Transverse colon (tissue), 4 donors: ENCODE measurements at places on chromosomes 5 and 9. TPM values are rescaled to one million over a fixed set of nuclear protein-coding genes. Genes with fewer than 3 reads are reported as not detected.
A peak's percentile ranks its signal among the peaks of the same experiment; 100 is the strongest.

GRCh38 chr5:53167836-53168235 is 58.3 kb upstream of the MOCS2 start:
- peak; percentile 31 for DNase-seq

GRCh38 chr9:16921855-16922254 is 51.4 kb upstream of the BNC2 start:
- DNase-seq, result no peak

The CNTNAP3 gene
- 6.7 TPM for total RNA-seq

DNA sequence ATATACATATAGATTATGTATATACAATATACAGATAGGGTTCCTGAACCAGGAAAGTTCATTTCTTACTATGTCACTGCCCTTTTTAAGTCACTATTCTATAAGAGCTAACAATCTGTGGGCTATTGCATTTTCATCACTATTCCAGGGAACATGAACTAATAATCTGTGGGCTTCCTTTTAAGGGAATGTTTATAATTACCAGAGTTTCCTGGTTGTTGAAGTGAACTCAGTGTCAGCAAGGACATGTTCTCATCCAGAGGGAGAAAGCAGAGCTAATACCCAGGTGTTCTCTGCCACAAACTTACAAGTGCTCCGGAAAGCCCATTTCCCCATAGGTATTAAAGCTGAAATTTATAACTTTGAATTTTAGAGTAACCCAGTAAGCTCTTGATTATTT is 69.6 kb downstream of the CWC27 start:
- DNase-seq, result no peak

GRCh38 chr5:72557167-72558045 is 50.2 kb upstream of the ZNF366 start:
- DNase-seq, result no peak

GRCh38 chr5:10913841-10914240 is 152.8 kb upstream of the DAP start:
- no peak for DNase-seq

GRCh38 chr9:110753731-110754231 is 85.2 kb downstream of the MUSK start:
- no peak for DNase-seq

- no peak for DNase-seq
Measured at GRCh38 chr9:131831380-131832165, 91.7 kb upstream of the RAPGEF1 start.

DNA sequence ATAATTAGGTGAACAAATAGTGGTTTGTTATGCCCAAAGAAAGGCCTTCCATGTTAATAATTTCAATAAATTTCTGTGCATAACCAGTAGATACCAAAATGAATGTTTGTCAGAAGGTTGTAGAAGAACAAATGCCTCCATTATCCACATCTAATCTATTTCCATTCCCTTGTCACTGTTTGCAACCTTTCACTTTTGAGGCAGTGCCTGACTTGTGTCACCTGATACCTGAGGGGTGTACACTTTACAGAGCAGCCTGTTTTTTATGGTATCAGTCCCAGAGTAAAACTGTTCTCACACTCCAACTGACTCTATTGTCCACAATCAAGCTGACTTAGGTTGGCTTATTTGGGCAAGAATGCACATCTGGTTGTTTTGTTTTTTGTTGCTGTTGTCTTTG is 40.1 kb downstream of the FREM1 start:
- no peak for DNase-seq
